Activated naive CD4-positive, alpha-beta T cell (primary cell): ENCODE measurements at places on chromosomes 2 and 18.

DNA sequence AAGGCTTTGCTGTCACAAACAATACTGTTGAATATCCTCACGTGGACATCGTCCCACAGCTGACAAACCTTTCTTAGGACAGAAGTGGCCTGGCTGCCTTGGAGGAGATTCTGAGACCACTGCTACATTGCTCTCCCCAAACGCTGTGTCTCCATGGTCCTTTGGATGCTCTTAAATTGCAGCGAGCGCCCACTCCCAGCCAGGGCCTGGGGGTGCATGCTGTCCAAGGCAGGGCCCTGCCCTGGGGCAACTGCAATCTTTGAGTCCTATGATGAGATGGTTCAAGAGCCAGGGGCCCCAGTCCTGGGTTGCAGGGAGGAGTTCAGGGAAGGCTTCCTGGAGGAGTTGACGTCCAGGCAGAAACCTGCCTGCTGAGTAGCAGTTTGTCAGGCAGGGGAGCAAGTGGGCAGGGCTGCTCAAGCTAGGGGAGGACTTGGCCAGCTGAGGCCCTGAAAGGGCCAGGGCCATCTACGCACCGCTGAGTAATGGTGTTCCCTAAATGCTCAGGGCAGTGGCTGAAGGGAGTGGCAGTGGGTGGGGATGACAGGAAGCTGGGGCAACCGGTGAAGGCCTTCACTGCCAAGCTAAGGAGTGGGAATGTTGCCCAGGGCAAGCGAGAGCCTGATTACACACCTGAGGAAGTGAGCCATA, 10.8 kb upstream of the SDC1 start:
- no peak for DNase-seq

- DNase-seq, result no peak
Measured at GRCh38 chr2:17976871-17977746, 98.6 kb downstream of the KCNS3 start.

DNA sequence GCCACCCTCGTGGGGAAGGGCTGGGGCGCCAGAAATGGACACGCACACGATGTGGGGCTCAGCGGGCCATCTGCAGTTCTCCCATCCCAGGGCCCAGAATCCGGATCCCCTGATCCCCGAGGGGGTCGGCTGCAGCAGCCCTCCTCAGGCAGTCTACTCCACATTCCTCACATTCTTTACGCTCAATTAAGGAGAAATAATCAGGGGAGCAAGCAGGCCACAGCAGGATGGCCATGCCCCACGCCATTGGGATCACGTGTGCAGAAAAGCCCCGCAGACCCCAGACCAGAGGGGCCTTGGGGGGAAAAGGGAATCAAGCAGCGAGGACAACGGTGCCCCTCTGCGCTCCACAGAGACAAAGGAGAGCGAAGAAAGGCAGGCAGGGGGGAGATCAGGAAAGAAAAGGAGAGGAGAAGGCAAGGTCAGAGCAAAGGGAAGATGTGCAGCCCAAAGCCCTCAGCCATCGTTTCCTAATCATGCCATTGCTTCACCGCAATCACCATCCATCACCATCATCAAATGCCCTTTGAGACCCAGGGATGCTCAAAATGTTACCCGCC, 17.5 kb upstream of the PKDCC start:
- DNase-seq, result no peak

GRCh38 chr2:68176657-68177056, 19.0 kb downstream of the PNO1 start:
- DNase-seq, result no peak

GRCh38 chr18:75478996-75479880, 51.7 kb upstream of the SMIM21 start:
- no peak for DNase-seq

- no peak for DNase-seq
Measured at GRCh38 chr18:40911582-40912254, 1043.3 kb upstream of the PIK3C3 start.

- no peak for DNase-seq
Measured at GRCh38 chr2:241542278-241542605, 16.3 kb upstream of the BOK start.

DNA sequence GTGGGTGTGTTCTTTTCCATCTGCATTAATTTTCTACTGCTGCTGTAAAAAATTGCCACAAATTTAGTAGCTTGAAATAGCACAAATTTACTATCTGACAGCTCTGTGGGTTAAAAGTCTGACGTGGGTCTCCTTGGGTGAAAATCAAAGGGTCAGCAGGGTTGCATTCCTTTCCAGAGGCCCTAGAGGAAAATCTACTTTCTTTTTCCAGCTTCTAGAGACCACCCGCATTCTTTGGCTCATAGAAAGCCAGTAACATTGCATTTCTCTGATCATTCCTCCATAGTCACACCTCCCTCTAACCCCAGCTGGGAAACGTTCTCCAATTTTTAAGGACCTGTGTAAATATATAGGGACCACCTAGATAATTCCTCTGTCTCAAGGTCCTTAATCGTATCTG, 128.8 kb downstream of the ATL2 start:
- no peak for DNase-seq

GRCh38 chr2:149160701-149161217, 122.3 kb downstream of the LYPD6B start:
- no peak for DNase-seq

GRCh38 chr2:26567534-26567933, 73.6 kb downstream of the CIB4 start:
- DNase-seq, result no peak

DNA sequence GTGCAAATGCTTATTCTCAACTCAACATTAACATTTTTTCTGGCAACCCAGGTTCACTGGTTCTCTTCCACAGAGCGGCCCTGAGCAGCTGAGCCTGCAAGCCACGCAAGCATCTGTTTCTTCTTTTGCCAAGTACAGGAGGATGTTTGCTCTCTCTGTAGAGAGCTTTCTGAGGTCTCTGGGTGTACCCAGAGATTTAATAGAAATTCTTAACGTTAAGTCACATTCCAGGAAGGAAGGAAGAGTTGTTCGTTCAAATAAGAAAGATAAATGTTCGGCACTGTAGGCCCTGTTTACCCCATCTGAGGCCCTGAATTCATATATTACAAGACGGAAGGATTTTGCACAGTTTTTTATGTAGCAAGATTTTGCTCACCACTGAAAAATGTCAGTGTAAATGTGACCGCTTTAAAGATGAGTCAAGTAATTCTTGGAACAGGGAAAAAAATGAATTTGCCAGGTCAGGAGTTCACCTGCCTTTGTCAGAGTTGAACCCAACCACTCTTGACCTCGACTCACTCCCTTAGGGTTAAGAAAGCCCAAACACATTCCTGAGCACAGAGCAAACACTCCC, 30.1 kb downstream of the KCTD18 start:
- no peak for DNase-seq

DNA sequence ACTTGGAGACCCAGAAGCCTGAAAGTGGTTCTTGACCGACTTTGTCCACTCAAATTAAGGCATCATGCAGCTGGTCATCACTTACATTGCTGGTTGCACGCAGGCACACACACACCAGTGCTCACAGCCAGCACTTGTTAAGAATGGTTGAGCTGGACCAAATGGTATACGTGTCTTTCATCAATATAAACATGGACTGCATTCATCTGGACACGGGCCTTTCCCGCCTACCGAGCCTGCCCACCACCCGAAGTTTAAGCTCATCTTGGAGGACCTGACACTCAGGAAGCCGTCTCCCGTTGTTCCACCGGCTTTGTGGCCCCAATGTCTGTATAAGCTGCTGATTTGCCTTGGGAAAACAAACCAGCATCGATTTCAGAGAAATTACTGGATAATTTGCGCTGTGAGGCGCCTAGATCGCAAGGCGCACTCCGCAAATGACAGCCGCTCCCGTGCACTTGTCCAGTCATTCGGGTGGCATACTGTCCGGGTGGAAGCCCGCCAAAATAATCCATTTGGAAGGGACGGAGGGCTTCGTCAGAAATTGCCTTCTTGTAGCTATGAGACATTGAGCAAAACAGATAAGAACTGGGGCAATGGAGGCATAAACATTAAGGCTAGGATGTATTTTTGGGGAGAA, 40.1 kb upstream of the AKAIN1 start:
- peak; percentile 15 for DNase-seq

DNA sequence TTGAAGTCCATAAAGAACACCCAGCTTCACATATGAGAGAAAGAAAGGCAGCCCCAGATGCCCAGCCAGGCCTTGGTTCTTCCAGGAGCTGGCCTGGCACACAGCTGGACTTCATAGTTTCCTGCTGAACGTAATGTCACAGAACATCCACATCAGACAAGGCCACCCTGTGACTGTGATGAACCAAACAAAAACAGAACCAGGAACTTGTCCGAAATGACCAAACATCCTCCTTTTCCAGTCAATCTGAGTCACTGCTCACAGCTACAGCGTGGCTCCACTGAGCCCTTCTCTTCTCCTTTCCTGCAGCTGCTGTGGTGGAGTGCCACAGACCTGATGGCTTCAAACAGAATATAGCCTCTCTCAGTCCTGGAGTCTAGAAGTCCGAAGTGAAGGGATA, 45.4 kb upstream of the PAPOLG start:
- DNase-seq, result no peak

DNA sequence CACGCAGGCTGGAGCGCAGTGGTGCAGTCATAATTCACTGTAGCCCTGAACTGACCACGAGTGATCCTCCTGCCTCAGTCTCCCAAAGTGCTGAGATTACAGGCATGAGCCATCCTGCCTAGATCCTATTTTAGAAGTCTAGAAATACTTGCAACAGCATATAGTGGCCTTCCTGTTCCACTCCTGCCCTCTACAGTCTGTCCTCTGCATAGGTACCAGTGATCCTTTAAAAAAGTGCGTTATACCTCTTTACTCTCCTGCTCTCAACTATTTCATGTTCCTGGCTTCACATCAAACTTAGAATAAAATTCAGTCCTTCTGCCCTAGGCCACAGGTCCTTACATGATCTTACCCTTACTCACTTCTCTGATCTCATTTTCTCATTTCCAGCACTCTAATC, 6.0 kb downstream of the COMMD1 start:
- no peak for DNase-seq

GRCh38 chr2:218364196-218364595, 7.5 kb downstream of the CATIP start:
- DNase-seq, result no peak

DNA sequence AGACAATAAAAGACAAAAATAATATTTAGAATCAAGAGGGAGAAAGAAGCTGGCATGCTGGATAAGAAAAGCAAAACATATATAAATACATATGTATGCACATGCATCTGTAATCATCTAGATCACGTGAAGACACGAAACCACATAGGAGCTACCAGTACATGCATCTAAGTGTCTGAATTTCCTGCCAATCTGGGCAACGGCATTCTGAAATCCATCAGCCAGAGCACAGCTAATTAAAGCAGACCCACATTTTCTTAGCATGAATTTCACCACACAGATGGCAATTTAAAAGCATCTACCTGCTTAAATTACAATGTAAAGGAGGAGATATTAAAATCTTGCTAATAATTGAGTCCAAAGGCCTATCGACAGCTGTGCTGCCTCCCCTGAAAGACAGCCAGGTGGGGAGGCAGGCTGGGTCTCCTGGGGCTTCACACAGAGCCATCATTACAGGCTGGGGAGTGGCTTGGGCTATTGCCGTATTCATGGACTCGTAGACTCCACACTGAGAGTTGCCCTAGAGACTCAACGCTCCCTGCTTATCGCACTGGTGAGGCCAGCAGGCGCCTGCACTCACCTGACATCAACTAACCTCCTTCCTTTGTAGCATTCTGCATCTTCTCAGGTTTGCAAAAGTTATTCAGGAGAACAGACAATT, 272.5 kb upstream of the PXDN start:
- DNase-seq, result no peak

- DNase-seq, result no peak
Measured at GRCh38 chr2:112750560-112750843, 13.9 kb downstream of the CKAP2L start.

GRCh38 chr2:32591669-32592463, 36.0 kb upstream of the TTC27 start:
- DNase-seq, result no peak

DNA sequence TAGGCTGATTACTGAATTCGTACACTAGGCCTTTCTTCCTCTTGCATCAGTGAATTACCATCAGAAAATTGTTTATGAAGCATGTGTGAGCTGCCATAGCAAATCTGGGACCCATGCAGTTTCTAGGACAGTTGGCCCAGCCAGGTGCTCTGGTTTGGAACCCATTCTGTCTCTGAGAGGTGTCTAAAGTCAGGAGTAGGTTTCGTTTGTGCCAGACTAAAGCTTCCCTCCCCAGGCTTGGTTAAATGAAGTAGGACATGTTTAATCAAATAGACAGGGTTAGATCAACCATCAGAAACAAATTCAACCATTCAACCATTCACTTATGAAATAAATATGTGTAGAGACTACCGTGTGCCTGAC, 176.9 kb downstream of the ALPK2 start:
- no peak for DNase-seq

GRCh38 chr2:120464448-120464931, 118.6 kb downstream of the INHBB start:
- DNase-seq, result no peak
